A673 (cell line): ENCODE measurements at places on chromosomes 2 and 18.

DNA sequence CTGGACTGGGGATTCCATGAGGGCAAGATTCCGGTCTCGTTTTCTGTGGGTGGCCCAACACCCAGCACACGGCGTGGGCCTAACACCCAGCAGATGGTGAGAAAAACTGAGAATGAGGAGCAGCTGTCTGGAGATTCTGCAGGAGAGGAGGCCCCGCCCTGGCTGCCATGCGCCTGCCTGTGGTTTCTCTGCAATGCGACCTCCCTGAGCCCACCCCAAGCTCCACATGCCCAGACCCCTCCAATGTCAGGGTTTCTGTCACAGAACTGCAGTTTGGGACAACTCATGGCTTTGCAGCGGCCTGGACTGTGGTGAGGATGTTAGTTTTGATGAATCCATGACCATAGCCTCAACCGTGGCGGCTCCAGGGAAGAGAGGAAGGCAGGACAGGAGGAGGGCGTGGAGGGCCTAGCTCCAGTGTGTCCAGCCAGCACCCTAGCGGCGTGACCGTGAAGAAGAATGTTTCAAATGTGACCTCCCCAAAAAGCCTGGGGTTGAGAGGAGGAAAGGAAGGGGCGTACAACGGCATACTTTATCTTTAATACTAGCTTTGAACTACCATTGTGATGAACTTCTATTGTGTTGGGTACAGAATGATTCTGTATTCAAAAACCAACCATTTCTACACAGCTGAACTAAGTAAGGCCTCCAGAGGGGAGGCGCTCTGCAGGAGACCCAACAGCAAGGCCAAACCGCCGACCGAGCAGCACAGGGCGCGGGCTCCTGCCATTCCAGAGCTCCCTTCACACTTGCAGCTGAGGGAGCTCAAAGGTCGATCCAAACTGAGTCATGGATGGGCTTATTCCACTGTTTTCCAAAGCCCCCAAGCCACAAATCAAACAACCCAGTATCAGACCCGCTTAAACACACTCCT, 3.4 kb downstream of the PXDN start:
- H3K27me3 ChIP-seq: no peaks in the 10 kb centered on the region
- H3K36me3 ChIP-seq: peaks cover 5% of the 10 kb centered on the region
- peaks cover 30% of the 10 kb centered on the region for H3K4me1 ChIP-seq

DNA sequence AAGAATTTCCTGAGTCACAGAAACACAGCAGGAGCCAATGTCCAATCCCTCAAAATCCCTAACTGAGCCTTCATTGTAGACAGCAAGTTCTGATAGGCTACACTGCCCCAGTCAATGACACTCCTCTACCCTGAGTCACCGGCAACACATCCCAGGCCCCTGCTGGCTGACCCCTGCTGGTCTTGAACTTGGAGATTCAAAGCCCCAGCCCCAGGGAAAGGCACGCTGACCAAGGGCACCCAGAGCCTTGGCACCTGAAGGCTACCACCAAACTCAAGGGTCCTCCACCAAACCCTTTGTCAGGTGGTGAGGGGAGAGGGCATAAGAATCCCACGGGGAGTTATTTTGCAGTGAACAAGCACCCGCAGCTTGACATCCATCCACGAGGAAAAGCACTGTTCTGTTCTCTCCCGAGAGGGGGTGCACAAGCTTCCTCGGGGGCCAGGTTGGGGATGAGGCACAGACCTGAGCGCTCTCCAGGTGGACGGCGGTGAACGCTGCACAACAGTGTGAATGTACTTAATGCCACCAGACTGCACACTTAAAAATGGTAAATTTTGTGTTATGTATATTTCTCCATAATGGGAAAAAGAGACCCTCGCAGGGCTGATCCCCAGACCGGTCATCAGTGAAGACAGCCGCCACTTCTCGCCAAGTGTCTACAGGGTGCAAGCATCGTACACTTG, 46.9 kb downstream of the TFCP2L1 start:
- H3K4me1 ChIP-seq: no peaks in the 10 kb centered on the region
- no peak overlapping the region for H3K4me3 ChIP-seq
- no peaks in the 10 kb centered on the region for H3K36me3 ChIP-seq
- DNase-seq: peak; percentile 43

DNA sequence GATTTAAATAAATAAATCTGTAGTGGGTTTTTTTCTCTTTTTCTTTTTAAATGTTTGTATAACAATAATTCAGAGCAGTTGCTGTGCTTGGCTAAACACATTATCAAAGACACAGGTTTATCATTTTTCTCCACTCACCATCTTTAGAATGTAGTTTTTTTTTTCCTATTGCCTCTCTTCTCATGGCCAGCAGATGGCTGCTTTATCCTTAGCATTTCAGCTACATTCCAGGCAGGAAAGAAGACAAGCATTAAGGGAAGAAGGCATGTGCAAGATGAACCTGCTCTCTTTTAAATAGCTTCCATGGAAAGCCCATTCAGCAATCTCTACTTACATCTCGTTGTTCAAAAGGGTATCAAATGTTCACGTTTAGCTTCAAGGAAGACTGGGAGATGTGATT, 42.6 kb downstream of the ARHGAP15 start:
- H3K4me1 ChIP-seq: peaks cover 3% of the 10 kb centered on the region
- H3K36me3 ChIP-seq: no peaks in the 10 kb centered on the region
- no peak overlapping the region for H3K4me3 ChIP-seq
- H3K27ac ChIP-seq: no peak overlapping the region
- DNase-seq: peak; percentile 20

DNA sequence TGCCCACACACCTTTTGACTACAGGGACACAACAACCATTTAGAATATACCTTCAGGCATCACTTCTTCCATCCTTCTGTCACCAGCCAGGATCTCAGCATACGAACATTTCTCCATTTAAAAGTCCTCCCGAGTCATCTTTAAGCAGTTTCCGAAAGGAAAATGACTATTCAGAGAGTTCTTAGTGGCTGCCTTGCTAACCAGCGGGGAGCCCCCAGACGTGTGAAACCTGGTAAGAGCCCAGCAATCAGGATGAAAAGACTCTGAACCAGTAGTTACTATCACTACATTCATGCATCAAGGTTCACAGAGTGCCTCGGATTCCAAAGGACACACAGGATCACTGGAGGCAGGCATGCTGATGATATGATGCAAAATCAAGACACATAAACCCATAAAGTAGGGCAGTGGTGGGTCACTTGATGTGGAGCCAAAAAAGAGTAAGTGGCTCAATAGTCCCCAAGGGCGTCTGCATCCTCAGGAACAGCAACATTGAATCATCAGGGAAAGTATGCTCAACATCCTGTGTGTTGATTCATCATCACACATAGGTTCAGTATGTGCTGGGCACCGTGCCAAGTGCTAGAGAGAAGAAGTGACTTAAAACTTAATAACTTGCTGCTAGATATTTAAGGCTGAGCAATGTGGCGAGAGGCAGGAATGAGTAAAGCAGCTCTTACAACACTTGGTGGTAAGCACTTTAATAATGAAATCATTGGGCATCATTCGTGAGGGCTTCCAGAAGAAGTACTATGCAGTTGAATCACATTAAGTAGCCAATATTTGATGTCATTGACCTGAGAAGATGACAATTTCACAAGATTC, 4.4 kb downstream of the CCL20 start:
- H3K4me3 ChIP-seq: no peak overlapping the region
- H3K27me3 ChIP-seq: no peaks in the 10 kb centered on the region
- H3K36me3 ChIP-seq: no peaks in the 10 kb centered on the region
- peaks cover 24% of the 10 kb centered on the region for H3K4me1 ChIP-seq
- H3K27ac ChIP-seq: peak overlapping the region; percentile 67
- DNase-seq: peak; percentile 96
